Pancreas (tissue), 10 donors: ENCODE measurements at places on chromosomes 1 and 21. TPM values are rescaled to one million over a fixed set of nuclear protein-coding genes. Genes with fewer than 3 reads are reported as not detected.

DNA sequence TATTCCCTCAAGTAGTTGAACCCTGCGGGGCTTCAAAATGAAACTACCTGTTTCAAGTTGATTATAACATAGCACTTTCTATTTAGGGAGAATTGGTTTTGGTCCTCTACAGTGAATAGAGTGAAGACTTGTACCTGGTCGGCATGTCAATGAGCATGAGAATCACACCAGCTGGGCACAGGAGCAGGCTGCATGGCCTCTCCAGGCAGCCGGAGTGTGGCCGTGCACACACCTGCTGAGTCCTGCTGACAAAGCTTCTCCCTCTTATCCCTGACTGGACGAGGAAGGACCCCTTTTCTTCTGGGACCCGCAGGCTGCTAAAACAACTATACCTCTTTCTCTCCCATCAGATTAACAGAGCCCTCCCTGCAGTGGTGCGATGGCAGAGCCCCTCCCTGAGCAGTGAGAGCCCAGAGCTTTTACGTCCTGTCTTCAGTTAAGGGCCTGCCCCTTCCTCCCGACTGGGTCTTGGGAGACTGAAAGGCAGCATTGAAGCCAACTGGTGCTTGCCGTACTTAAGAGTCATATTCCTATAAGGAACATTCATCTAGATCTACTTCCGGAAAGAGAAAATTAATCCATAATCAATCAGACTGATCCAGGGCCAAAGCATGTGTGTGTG is 124.9 kb downstream of the CAPN8 start:
- H3K27ac ChIP-seq: no peak overlapping the region
- H3K36me3 ChIP-seq: no peaks in the 10 kb centered on the region
- H3K4me3 ChIP-seq: no peak overlapping the region
- peak; percentile 69 for DNase-seq

DNA sequence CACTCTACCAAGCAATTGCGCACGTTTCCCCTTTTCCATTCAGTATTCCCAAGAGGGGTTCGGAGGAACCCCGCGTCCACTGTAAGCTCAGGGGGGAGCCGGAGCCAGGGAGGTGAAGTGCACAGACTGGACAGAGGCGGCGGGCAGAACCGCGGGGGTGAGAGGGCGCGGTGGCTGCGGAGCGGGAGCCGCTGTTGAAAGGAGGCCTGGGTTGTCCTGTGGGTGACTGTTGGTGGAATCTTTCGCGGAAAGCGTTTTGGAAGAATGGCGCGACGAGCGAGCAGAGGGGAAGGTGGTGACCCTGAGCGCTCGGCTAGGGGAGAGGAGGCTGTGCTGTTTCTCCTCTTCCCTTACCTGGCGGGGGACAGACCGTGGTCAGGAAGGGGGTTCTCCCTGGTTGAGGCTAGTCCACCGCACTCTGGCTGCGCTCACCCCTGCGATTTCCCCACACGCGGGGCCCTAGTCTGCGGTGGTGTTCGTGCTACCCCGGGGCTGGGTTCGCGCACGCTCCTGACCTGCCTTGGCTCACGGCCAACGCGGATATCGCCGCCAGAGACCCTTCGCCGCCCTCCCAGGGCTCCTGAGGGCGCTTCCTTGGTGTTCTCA is 92.8 kb downstream of the PRKAB2 start:
- H3K4me1 ChIP-seq: no peaks in the 10 kb centered on the region
- peak overlapping the region; percentile 34 for H3K4me3 ChIP-seq
- H3K27ac ChIP-seq: no peak overlapping the region
- peaks cover 4% of the 10 kb centered on the region for H3K27me3 ChIP-seq
- H3K36me3 ChIP-seq: no peaks in the 10 kb centered on the region

GRCh38 chr1:31435471-31436409 is 22.7 kb downstream of the SERINC2 start:
- no peaks in the 10 kb centered on the region for H3K27me3 ChIP-seq
- H3K27ac ChIP-seq: no peak overlapping the region
- no peaks in the 10 kb centered on the region for H3K4me1 ChIP-seq
- H3K36me3 ChIP-seq: no peaks in the 10 kb centered on the region
- H3K4me3 ChIP-seq: no peak overlapping the region

- H3K36me3 ChIP-seq: no peaks in the 10 kb centered on the region
- H3K4me1 ChIP-seq: no peaks in the 10 kb centered on the region
- DNase-seq: no peak
- H3K4me3 ChIP-seq: no peak overlapping the region
These were observed 134.1 kb downstream of the DAB1 start for GRCh38 chr1:57289781-57290180.

- no peaks in the 10 kb centered on the region for H3K36me3 ChIP-seq
- no peak overlapping the region for H3K27ac ChIP-seq
- H3K4me3 ChIP-seq: no peak overlapping the region
- no peaks in the 10 kb centered on the region for H3K27me3 ChIP-seq
These were observed 10.7 kb upstream of the ERICH3 start for GRCh38 chr1:74684301-74684700.

GRCh38 chr1:149848340-149849110 is 50.8 kb upstream of the BOLA1 start:
- H3K27ac ChIP-seq: no peak overlapping the region
- H3K27me3 ChIP-seq: no peaks in the 10 kb centered on the region
- DNase-seq: no peak
- H3K4me1 ChIP-seq: peaks cover 20% of the 10 kb centered on the region

GRCh38 chr1:161953256-161953920 is 70.3 kb downstream of the OLFML2B start:
- H3K27me3 ChIP-seq: no peaks in the 10 kb centered on the region
- H3K27ac ChIP-seq: no peak overlapping the region
- no peaks in the 10 kb centered on the region for H3K36me3 ChIP-seq
- DNase-seq: no peak
- no peaks in the 10 kb centered on the region for H3K4me1 ChIP-seq

- no peaks in the 10 kb centered on the region for H3K27me3 ChIP-seq
- H3K4me3 ChIP-seq: no peak overlapping the region
- DNase-seq: no peak
- H3K4me1 ChIP-seq: peaks cover 18% of the 10 kb centered on the region
- peaks cover 38% of the 10 kb centered on the region for H3K36me3 ChIP-seq
These were observed 11.9 kb downstream of the MTFR1L start for GRCh38 chr1:25831569-25832196.

DNA sequence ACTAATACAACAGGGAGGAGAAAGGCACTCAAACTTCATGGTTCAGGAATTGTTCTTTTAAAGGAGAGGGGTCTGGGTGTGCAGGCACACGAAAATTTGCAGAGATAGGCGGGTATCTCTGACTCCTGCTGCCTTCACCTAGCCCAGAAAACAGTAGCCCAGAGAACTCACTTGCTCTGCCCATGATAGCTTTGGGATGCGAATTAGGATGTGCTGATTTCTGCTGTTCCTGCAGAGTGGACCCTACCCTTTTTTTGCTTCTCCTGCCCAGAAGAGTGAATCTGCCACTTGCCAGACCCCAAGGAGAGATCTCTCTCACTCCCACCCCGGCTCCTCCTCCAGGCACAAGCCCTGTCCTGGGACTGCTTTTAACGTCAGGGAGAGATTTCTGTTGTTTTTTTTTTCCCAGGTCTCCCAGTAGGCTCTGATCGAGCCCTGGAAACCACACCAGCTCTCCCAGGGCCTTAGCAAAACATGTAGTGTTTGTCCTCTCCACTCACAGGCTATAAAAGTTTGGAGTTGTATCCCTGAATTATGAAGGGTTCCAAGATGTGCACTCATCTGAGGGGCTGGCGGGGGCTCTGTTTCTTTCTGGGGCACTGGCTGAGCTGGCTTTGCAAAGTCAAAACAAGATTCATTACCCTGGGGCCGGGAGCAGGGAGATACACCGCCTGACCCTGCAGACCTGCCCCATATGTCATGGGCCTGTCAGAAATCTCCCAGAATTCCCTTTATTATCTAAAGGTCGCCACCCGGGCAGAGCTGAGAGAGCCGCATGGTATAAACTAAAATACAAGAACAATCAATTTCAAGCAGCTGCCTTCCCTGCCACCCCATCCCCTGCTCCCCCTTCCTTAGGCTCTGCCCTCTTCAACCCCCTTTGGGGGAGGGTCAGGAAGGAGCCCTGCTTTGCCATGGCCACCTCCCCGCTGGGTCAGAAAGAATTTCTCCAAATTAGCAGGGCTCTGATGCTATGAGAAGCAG is 17.9 kb downstream of the PLXNA2 start:
- DNase-seq: no peak
- H3K4me1 ChIP-seq: peaks cover 20% of the 10 kb centered on the region
- no peak overlapping the region for H3K4me3 ChIP-seq
- no peaks in the 10 kb centered on the region for H3K27me3 ChIP-seq
- no peaks in the 10 kb centered on the region for H3K36me3 ChIP-seq

- H3K27ac ChIP-seq: no peak overlapping the region
- no peak for DNase-seq
- no peaks in the 10 kb centered on the region for H3K36me3 ChIP-seq
- no peaks in the 10 kb centered on the region for H3K27me3 ChIP-seq
- no peak overlapping the region for H3K4me3 ChIP-seq
These were observed 19.4 kb downstream of the CRYAA start for GRCh38 chr21:43188181-43188580.

- no peak for DNase-seq
- no peak overlapping the region for H3K4me3 ChIP-seq
- H3K27ac ChIP-seq: no peak overlapping the region
- H3K4me1 ChIP-seq: no peaks in the 10 kb centered on the region
These were observed 165.7 kb downstream of the NCAM2 start for GRCh38 chr21:21163904-21164303.

- no peaks in the 10 kb centered on the region for H3K4me1 ChIP-seq
- no peak for DNase-seq
- no peaks in the 10 kb centered on the region for H3K36me3 ChIP-seq
- no peaks in the 10 kb centered on the region for H3K27me3 ChIP-seq
These were observed 481.8 kb downstream of the USP25 start for GRCh38 chr21:16211339-16212303.

- H3K27me3 ChIP-seq: no peaks in the 10 kb centered on the region
- peak; percentile 27 for DNase-seq
- no peak overlapping the region for H3K27ac ChIP-seq
These were observed 787 bp downstream of the PTGFR start for GRCh38 chr1:78491451-78492071.

The SYPL2 gene
- polyA plus RNA-seq: 2.8 TPM

The LEMD1 gene
- polyA plus RNA-seq: not detected

The S100A8 gene
- 26.1 TPM for polyA plus RNA-seq

The KMO gene
- 0.26 TPM for polyA plus RNA-seq
